Germinal center (tissue), 1 donor: ENCODE measurements at places on chromosomes 11 and 22.
A peak's percentile ranks its signal among the peaks of the same experiment; 100 is the strongest.

DNA sequence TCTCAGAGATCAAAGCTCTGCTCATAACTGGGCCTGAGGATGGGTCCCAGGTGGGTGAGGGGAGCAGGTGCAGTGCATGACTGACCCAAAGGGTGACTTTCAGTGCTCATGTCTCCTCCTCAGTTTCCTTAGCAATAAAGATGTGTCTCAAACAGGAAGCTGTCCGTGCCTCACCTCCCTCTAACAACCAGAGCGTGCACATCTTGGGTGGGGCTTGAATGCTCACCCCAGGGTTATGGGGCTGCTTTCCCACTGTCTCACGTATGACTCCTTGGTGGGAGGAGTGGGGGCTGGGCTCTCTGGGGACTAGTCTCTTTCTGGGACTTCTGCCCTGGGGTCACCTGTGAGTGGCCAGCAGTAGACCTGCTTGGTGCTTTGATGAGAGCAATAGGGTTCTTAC lies 53.9 kb upstream of the PHOX2A start:
- DNase-seq = no peak

DNA sequence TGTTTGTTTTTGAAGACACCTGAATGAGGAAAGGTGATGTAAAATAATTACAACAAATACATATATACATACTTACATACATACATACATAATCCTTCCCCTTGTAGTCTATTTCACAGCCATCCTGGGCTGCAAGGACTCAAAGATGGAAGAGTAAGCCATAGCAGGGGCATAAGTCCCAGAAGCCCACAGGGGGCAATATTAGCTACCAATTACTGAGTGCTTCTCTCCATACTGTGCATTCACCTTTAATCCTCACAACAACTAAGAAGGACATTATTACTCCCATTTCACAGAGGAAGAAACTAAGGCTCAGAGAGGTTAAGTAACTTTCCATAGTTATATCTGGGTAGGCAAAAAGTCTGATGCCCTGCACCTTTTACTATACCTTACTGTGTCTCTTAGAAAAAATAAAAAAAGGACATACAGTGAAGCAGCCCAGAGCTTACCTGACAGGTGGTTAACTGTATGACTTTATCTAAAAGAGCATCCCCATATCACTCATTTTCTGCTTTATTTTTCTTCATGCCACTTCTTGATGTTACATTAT lies 2.7 kb downstream of the SERGEF start:
- DNase-seq = no peak

DNA sequence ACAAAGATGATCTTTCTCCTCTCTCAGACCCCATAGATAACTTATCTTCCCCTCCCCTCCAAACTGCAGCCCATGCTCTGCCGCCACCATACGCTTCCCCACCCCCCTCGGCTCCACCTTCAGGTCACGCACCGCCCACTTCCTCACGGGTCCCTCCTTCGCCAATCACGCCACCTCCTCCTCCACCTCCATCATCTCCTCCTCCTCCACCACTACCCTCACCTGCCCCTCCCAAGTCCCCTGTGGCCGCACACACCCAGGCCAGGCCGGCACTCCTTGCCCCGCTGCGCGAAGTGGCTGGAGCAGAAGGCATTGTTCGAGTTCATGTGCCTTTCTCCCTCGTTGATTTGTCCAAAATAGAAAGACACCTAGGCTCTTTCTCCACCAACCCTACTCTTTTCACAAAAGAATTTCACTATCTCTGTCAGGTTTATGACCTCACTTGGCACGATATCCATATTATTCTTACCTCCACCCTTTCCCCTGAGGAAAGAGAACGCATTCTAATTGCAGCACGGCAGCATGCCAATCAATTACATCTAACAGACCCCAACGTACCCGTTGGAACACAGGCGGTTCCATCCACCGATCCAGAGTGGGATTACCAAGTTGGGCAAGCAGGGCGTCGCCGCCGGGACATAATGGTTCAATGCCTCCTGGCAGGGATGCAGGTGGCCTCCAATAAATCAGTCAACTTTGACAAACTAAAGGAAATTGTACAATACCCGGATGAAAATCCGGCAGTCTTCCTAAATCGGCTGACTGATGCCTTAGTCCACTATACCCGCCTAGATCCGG lies 12.3 kb upstream of the OR56A3 start:
- DNase-seq = no peak

- no peak for DNase-seq
Measured at GRCh38 chr11:16938061-16938460, 76.2 kb downstream of the PLEKHA7 start.

GRCh38 chr11:119906376-119906775 lies 177.4 kb upstream of the NECTIN1 start:
- no peak for DNase-seq

DNA sequence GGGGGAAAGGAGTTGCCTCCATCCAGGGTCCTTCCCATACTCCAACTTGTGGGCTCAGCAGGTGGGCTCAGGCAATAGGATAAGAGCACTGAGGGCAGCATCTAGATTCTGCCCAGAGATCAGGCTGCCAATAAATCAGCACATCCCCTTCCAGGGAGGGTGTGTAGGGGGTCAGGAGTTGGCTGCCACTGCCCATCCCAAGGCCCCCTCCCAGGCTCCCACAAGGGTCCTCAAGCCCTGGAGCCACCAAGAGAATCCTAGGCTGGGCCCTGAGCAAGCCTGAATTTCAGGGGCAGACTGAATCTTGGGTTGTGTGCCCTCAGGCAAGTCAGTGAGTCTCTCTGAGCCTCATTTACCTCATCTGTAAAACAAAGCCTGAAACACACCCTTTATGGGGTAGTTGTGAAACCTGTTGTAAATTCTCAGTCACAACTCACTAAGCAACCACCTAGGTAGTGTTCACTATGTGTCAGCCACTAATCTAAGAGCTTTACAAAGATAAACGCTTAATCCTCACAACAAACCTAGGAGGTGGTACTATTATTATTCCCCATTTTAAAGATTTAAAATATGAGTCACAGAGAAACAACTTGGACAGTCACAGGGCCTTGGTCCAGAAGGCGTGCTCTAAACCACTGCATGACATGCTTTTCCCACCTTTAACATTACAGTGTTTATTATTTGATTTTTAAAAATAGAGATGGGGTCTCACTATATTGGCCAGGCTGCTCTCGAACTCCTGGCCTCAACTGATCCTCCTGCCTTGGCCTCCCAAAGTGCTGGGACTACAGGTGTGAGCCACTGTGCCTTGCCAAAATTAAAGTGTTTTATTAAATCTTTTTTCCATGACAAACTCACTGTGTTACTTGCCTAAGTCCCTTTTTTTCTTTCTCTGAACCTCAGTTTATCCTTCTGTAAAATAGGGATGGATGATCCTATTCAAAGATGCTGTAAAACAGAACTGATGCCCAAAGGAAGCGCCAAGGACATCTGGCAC lies 36.2 kb downstream of the LMO1 start:
- no peak for DNase-seq

DNA sequence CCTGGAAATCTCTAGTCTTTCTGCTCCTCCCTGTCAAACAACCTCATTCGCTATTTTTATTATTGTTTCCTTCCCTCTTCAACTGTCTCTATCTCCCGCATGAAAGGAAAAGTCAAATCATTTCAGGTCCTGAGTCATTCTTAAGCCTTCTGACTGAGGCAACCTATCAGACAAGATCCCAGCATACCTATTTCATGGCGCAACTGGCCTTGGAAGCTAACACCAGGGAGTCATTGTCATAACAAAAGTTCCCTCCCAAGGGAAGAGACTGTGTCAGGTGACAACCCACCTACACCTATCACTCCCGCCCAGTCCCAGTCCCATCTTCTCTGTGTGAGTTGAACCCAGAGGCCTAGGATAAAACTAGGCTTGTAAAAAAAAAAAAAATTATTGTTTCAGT lies 10.2 kb upstream of the ARHGAP42 start:
- DNase-seq = no peak

DNA sequence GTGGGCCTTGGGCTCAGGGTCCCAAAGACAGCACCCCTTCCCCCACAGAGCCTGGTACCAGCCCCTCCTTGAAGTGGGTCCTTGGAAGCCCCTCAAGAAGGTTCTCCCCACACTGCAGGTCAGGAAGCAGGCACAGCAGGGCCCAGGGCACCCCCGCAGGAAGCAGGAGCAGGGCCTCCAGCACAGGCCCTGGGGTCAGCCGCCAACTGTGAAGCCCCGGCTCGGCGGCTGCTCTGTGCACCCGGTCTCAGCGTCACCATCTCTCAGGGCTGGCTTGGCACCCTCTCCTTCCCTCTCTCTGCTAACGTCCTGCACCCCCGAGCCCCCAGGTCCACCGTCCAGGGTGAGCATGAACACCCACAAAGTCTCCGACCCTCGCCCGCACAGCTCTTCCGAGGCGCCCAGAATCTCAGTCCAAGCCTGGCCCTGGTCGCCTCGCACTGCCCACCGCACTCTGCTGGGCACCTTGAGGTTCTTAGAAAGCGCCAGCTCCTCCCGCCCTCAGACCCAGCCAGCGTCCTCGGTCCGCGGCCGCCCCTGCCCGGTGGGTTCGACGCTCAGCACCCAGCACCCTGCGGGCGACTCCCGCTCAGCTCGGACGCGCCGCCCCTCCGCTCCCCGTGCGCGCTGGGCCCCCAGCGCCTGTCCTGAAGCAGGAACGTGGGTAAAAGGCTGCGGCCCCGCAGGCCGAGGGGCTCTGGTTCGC lies 1.4 kb upstream of the SIGIRR start:
- DNase-seq = no peak

DNA sequence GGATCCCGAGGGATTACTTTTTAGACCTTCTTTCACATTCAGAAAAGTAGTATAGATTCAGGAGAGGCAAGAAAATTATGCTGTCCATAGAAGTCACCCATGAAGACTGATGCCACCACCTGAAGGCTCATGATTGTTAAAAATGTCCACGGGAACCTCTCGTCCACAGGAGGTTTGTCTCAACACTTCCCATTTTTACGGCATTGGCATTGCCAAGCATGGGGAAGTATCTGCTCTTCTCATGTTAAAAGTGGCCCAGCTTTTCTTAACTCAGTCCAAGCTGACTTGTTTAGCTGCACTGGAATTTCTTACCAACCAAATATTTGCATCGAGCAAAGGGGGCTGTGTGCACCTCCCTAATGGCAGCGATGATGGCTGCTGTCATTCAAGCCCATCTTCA lies 9.6 kb downstream of the CDPF1 start:
- no peak for DNase-seq

DNA sequence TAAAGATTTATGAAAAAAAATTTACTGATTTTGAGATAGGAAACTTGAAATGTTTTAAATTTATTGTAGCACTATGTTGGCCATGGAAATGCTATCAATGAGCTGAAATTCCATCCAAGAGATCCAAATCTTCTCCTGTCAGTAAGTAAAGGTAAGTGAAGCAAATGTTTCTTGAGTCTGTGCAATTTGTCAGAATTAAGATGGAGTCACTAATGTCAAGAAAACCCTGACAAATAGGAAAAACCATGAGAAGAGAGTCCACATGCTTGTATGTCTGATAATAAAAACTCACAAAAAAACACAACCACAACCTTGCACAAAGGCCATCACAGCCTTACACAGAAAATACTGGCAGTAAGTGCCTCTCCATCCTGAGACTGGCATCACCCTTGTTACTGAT lies 12.9 kb downstream of the EED start:
- DNase-seq = no peak

DNA sequence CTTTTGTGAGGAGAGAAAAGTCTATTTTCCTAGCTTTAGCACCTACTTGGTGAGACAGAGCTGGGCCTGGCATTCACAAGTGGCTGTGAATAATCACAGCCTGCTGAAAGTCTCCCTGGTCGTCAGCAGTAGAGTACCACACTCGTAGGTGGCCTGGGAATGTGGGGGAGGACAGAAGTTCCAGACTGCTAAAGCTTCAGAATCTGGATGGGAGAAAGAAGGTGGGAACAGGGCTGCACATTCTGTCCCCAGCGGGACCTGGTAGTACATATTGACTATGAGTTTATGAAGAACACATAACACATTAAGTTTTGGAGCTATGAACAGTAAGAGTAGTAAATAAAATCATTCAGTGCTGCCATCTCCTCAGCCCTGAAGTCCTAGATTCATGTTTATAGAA lies 19.0 kb upstream of the LIMK2 start:
- no peak for DNase-seq

- DNase-seq = peak; percentile 91
Measured at GRCh38 chr11:727859-728748, 19.2 kb upstream of the TALDO1 start.

DNA sequence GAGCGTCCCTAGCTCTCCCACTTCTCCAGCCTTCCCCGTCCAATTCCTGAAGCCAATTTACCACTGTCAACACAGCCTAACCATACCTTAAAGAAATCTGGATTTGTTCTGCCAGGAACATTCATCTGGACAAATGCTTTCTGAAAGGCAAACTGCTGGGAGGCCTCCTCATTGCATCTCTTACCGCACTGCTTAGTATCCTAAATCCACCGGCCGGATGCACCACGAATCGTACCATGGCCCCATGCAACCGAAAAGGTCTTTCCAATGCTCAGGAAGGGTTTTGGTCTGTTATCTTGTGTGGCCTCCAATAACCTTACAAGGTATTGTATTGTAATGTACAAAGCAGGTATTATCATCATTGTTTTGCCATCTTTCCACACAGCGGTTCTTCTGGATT lies 57.6 kb downstream of the MYH9 start:
- DNase-seq = no peak

- no peak for DNase-seq
Measured at GRCh38 chr11:29679996-29680395, 336.8 kb downstream of the KCNA4 start.

GRCh38 chr11:120562806-120563425 lies 51.4 kb downstream of the GRIK4 start:
- DNase-seq = no peak

GRCh38 chr22:49853981-49854831 lies 562 bp downstream of the ZBED4 start:
- DNase-seq = peak; percentile 35

DNA sequence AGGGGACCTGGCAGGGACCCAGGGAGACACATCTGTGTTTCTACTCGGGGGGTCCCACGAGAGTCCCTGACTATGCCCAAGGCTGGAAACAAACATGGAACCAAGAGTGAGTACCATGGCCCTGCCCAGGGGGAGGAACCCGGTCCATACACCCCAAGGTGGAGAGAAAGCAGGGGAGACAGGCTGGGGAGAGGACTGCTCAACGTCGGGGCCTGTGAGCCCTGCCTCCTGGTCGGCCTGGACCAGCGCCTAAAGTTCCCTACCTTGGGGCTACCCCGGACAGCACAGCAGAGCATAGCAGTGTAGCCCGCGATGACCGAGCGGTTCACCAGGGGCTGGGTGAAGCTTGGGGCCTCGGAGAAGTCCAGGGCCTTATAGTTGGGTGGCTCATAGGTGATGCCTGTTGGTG lies 20.2 kb downstream of the MYBPC3 start:
- DNase-seq = no peak

GRCh38 chr11:114438303-114438702 lies 964 bp upstream of the REXO2 start:
- no peak for DNase-seq

DNA sequence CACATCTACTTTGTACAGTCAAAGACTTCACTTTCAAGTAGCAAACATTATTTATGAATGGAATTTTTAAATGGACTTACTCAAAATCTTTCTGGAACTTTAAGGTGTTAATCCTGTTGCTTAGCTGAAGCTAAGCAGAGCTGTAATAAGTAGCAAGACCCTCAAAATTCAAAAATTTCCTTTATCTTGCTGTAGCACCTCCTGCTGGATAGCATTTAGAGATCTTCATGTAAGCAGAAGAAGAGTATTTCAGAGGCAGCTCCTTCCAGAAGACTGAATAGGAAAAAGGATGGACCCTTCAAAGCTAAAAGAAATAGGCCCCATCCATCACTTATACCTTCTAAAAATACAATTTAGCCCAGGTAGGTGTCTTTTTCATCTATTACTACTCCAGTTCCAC lies 3.4 kb downstream of the PHF21A start:
- no peak for DNase-seq

- no peak for DNase-seq
Measured at GRCh38 chr11:67664213-67664585, 10.2 kb downstream of the ALDH3B2 start.
